ENCODE measurements at places on chromosomes 3 and 15. TPM values are rescaled to one million over a fixed set of nuclear protein-coding genes. Genes with fewer than 3 reads are reported as not detected.
A peak's percentile ranks its signal among the peaks of the same experiment; 100 is the strongest.

FBLN2 gene
- 14.1 TPM for total RNA-seq

DNA sequence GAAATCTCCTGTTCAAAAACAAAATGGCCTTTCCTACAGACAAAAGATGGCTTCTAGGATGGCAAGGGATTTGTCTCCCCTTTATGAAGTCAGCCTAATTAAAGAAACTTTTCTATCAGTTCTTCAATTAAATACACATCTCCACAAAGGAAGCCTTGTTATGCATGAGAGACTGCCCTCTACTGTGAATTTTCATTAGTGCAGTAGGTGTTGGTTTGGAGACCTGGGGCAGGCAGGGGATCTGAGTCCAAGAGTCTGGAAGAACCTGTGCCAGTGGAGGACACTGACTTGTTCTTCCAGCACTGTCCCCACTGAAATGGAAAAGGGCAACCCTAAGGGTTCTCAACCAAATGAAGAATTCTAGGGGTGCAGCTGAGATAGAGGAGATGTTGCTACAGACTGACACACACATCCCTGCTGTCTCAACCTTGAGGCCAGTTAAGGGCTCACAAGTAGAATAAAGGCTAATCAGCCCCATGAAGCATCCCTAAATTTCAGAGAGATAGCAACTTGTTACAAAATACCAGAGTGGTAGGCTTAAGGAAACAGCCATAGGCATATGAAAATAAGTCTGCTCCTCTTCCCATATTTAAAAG, 174.0 kb upstream of the PRICKLE2 start:
- H3K36me3 ChIP-seq, result no peaks in the 10 kb centered on the region
- no peak overlapping the region for H3K4me3 ChIP-seq
- H3K27me3 ChIP-seq, result no peaks in the 10 kb centered on the region
- H3K4me1 ChIP-seq, result peaks cover 2% of the 10 kb centered on the region

- no peak overlapping the region for H3K27ac ChIP-seq
- H3K27me3 ChIP-seq, result no peaks in the 10 kb centered on the region
- peaks cover 9% of the 10 kb centered on the region for H3K36me3 ChIP-seq
- peaks cover 4% of the 10 kb centered on the region for H3K4me1 ChIP-seq
- DNase-seq, result no peak
Observed at GRCh38 chr3:188446766-188447165, 292.8 kb downstream of the LPP start.

NRROS gene
- total RNA-seq, result 2.0 TPM

CCR5 gene
- total RNA-seq, result not detected

ATP10A gene
- 0.07 TPM for total RNA-seq

FLNB gene
- 112 TPM for total RNA-seq

DNA sequence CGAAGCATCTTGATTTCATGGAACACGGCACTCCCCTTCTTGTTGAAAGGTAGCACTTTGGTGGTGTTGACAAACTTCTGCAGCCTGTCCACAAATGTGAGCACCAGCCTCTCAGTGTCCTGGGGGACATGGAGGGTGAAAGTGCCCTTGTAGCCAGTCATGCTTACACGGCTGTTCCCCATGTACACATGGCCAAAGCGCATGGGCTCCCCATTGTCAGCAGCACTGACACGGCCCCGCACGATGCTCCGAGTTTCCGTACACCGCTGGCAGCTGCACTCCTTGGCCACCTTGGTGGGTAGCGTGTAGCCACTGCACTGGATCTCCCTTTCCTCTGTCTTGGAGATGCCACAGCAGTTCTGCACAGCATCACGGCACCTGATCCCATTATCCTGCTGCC, 12.7 kb downstream of the CILP start:
- H3K4me3 ChIP-seq, result no peak overlapping the region
- H3K36me3 ChIP-seq, result no peaks in the 10 kb centered on the region
- no peak for DNase-seq
- no peaks in the 10 kb centered on the region for H3K27me3 ChIP-seq
- peaks cover 2% of the 10 kb centered on the region for H3K4me1 ChIP-seq

DNA sequence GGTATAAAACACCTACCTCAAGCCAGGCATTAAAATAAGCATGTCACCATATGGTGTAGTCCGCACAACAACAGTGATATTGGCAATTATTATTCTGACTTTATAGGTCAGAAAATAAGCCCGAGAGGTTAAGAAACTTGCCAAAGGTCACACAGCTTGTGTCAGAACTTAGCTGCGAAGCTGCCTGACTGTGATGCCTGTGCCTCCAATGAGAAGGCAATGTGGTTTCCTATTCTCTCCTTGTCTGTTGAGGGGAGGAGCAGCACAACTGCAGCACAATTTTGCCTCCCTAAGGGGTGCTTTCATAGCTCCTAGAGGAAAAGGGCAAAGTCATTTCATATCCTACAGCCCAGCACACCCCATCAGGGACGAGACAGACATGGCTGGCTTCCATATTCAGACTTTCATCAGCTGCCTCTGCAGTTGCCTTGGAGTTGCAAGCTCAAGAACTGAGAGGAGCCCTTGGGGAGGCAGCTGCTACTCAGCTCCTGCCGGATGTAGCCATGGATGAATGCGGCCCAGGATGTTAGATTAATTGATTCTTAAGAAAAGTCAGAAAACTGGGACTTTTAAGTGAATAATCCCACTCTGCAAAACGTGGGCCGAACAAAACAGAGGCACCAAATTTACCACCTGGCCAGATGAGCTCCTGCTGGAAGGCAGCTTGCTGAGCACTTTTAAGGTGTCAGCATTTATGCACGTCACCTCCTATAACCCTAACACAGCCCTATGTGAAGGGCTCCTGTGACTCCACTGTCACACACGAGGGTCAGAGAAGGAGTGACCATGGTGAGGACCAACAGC, 38.5 kb downstream of the MYO5C start:
- peaks cover 18% of the 10 kb centered on the region for H3K4me1 ChIP-seq
- DNase-seq, result no peak
- no peak overlapping the region for H3K4me3 ChIP-seq
- no peaks in the 10 kb centered on the region for H3K27me3 ChIP-seq
- peak overlapping the region; percentile 37 for H3K27ac ChIP-seq

GRCh38 chr15:36831125-36831903, 251.9 kb downstream of the CDIN1 start:
- H3K4me1 ChIP-seq, result peaks cover 10% of the 10 kb centered on the region
- no peaks in the 10 kb centered on the region for H3K27me3 ChIP-seq
- H3K27ac ChIP-seq, result no peak overlapping the region

CDCP1 gene
- 15.3 TPM for total RNA-seq

CADM2 gene
- total RNA-seq, result 5.8 TPM

DNA sequence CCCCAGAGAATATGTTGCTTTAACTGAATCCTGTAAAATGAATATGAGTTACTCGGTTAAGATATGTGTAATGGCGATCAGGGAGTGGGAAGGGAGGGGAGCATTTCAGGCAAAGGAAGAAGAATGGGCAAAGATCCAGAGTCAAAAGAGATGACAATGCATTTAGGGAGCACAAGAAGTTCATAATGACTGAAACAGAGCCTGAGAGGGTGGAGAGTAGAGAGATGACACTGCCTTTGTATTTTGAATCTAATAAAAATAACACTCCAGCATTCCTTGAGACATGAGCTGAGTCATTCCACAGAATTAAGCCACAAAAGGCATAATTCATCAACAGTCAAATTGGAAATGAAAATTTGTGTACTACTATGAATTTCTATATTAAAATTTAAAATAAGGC, 105.3 kb upstream of the PEX5L start:
- no peak for DNase-seq
- H3K36me3 ChIP-seq, result no peaks in the 10 kb centered on the region
- no peaks in the 10 kb centered on the region for H3K4me1 ChIP-seq
- H3K4me3 ChIP-seq, result no peak overlapping the region

- DNase-seq, result no peak
- no peak overlapping the region for H3K4me3 ChIP-seq
- no peak overlapping the region for H3K27ac ChIP-seq
- peaks cover 43% of the 10 kb centered on the region for H3K4me1 ChIP-seq
- H3K36me3 ChIP-seq, result peaks cover 2% of the 10 kb centered on the region
- H3K27me3 ChIP-seq, result no peaks in the 10 kb centered on the region
Observed at GRCh38 chr3:63946753-63947152, 34.6 kb upstream of the SCAANT1 start.

- H3K36me3 ChIP-seq, result no peaks in the 10 kb centered on the region
- no peak overlapping the region for H3K4me3 ChIP-seq
- no peak for DNase-seq
Observed at GRCh38 chr3:1501406-1502115, 408.7 kb downstream of the CNTN6 start.

GNAT1 gene
- 0.91 TPM for total RNA-seq

- DNase-seq, result no peak
- peaks cover 13% of the 10 kb centered on the region for H3K27me3 ChIP-seq
- no peaks in the 10 kb centered on the region for H3K36me3 ChIP-seq
- H3K4me3 ChIP-seq, result no peak overlapping the region
- peaks cover 1% of the 10 kb centered on the region for H3K4me1 ChIP-seq
Observed at GRCh38 chr3:23761440-23761896, 44.3 kb upstream of the UBE2E1 start.

Measured in progenitor cell of endocrine pancreas (in vitro differentiated cells).